ENCODE measurements at places on chromosomes 2 and 18. TPM values are rescaled to one million over a fixed set of nuclear protein-coding genes. Genes with fewer than 3 reads are reported as not detected.

DNA sequence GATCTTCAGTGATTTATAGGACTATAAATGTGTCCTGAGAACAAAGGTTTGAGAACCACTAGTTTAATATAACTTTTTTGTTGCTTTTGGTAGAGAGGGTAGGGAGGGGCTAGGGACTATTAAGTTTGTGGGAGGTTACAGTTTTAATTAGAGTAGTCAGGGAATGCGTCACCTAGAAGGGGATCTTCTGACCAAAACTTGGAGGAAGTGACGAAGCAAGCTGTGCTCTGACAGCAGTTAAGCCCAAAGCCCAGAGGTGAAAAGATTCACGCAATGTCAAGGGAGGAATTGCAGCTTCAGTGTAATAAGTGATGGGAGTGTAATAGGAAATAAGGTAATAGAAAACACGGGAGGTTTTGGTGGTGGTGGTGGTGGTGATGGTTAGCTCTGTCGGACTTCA is 8.1 kb downstream of the TDRD15 start:
- H3K27ac ChIP-seq = no peak overlapping the region
- H3K36me3 ChIP-seq = no peaks in the 10 kb centered on the region
- no peaks in the 10 kb centered on the region for H3K27me3 ChIP-seq
- no peaks in the 10 kb centered on the region for H3K4me1 ChIP-seq

- no peaks in the 10 kb centered on the region for H3K27me3 ChIP-seq
- H3K27ac ChIP-seq = no peak overlapping the region
- H3K4me3 ChIP-seq = no peak overlapping the region
These were observed 1.7 kb downstream of the CYP20A1 start for GRCh38 chr2:203240491-203240890.

GRCh38 chr2:99812426-99812825 is 322.6 kb upstream of the REV1 start:
- no peaks in the 10 kb centered on the region for H3K36me3 ChIP-seq
- no peak for DNase-seq
- H3K27me3 ChIP-seq = no peaks in the 10 kb centered on the region
- no peak overlapping the region for H3K4me3 ChIP-seq

KLHL14 gene
- total RNA-seq = 27.1 TPM

GPR17 gene
- not detected for total RNA-seq

DNA sequence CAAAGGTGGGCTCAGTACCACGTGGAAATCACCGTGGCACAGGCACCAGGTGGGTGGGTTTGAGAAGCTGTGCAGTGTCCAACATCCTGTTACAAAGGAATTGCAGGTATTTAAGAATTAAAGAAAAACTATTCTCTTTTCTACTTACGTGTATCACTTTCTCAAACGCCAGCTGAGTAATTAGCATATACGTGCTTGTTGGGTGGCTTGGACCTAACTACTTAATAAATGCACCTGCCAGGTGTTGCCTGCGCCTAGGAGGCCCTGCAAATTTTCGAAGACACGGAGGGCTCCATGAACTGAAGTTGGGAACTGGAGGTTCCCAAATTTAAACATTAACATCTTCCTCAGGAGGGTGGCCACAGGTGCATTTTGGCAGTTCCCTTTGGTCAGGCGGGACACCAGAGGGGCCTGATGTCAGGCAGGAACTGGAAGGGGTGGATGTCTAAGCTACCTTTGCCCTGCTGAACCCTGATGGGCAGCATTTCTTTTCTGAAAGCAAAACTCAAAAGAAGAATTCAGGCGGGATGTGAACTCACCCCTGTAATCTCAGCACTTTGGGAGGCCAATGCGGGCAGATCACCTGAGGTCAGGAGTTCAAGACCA is 84.8 kb downstream of the HS6ST1 start:
- no peaks in the 10 kb centered on the region for H3K36me3 ChIP-seq
- H3K4me3 ChIP-seq = no peak overlapping the region
- DNase-seq = no peak
- H3K4me1 ChIP-seq = peaks cover 9% of the 10 kb centered on the region

- DNase-seq = no peak
- no peak overlapping the region for H3K27ac ChIP-seq
- H3K4me3 ChIP-seq = no peak overlapping the region
- H3K36me3 ChIP-seq = no peaks in the 10 kb centered on the region
These were observed 507.0 kb upstream of the CHAC2 start for GRCh38 chr2:53260568-53260967.

DNA sequence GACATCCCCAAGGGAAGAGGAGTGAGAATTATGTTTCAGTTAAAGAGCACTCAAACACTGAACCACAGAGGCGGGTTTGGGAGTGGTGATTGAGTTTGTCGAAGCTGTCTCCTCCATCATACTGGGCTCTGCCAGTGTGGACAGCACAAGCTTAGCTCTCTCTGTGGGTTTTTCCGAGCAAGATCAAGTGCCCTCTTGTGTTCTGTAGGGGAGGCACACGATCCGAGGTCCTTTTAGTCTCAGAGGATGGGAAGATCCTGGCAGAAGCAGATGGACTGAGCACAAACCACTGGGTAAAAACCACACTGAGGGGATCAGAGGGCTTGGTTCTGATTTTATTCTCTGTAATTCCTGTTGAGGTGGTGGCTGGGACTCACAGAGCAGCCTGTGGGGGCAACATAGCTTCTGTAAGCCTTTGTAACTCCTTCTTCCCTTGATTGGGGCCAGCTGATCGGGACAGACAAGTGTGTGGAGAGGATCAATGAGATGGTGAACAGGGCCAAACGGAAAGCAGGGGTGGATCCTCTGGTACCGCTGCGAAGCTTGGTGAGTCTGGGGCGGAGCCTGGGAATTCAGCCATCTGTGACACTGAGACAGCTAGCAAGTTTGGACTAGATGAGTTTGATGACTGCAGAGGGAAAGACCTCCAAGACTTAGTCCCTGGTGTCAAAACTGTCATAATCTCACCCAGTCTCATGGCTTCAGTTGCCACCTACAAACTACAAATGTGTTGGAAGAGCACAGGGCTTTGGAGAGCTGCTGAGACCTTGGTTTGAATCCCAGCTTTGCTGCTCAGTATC is 2.0 kb downstream of the NAGK start:
- H3K4me1 ChIP-seq = peaks cover 21% of the 10 kb centered on the region
- H3K27ac ChIP-seq = no peak overlapping the region
- H3K4me3 ChIP-seq = no peak overlapping the region

NCOA1 gene
- total RNA-seq = 51.9 TPM

FSHR gene
- total RNA-seq = not detected

GRCh38 chr2:7373156-7373555 is 455.9 kb downstream of the RNF144A start:
- no peak overlapping the region for H3K4me3 ChIP-seq
- H3K27ac ChIP-seq = no peak overlapping the region
- peaks cover 4% of the 10 kb centered on the region for H3K4me1 ChIP-seq
- H3K27me3 ChIP-seq = no peaks in the 10 kb centered on the region

DNA sequence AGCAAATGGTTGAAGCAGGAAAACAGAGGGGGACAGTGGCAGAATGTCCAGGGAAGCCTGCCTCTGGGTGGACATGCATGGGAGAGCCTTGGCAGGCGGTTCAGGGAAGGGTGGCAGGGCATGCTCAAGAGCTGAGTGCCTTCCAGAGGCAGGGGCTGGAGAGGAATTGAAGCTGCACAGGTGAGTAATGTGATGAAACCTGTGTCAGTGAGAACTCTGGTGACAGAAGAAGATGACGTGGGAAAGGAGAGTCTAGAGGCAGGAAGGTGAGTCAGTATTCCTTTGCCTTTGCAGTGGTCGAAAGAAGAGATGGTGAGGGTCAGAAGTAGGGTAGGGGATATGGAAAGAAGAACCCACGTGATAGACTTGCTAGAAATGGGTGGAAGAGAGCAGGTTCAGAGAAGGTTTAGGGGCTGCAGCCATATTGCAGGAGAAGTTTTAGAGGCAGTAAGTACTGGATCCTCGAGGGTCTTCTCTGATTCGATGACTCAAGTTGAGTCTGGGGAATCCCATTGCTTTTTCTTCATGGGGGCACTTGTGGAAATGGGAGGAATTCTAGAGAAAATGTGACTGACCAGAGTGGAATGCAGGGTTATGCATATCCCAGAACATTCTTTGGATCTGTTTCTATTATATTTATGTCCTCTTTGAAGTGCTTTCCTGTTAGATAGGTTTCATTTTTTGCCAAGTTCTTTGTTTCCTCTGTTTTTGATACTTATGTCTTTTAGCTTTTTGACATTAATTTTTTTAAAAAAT is 37.4 kb downstream of the TMEM87B start:
- H3K27me3 ChIP-seq = no peaks in the 10 kb centered on the region
- H3K4me1 ChIP-seq = peaks cover 26% of the 10 kb centered on the region
- H3K27ac ChIP-seq = peak overlapping the region; percentile 77
- H3K36me3 ChIP-seq = peaks cover 13% of the 10 kb centered on the region

DNA sequence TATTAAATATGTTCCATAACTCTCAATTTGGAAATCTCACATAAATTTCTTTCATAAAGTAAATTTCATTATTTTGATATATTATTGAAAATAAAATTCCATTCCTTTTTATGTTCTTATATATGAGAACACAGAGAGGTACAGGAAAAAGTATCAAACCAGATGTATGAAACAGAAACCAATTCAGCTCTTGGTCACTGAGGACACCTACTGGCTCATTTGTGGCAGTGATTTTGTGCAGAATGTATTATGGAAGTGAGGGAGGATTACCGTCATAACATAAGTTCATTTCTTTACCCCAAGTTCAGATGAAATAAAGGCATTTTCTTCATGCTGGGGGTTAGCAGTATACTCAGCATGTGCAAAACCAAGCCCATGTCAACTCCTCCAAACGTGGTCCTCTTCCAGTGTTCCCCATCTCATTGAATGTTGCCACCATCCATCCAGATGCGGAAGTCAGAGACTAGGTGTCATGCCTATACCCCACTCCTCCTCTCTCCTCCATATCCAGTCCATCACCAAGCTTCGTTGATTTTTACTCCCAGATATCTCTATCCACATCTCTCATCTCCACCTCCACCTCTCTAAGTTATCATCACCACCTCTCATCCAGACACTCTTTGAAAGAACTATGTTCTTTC is 41.7 kb upstream of the MALL start:
- H3K27ac ChIP-seq = no peak overlapping the region
- no peaks in the 10 kb centered on the region for H3K4me1 ChIP-seq
- peak; percentile 20 for DNase-seq
- H3K4me3 ChIP-seq = no peak overlapping the region
- H3K27me3 ChIP-seq = no peaks in the 10 kb centered on the region
- no peaks in the 10 kb centered on the region for H3K36me3 ChIP-seq

- no peak for DNase-seq
- H3K36me3 ChIP-seq = no peaks in the 10 kb centered on the region
- no peak within 1 kb of the TSS for H3K27ac ChIP-seq
These were observed at the start of gene AGXT for GRCh38 chr2:240868286-240869108. TSS of gene AGXT (plus strand) at chr2:240868824. CDS start at chr2:240868866, 42 bp downstream.

GRCh38 chr2:191249156-191249813 is 4.1 kb downstream of the MYO1B start:
- H3K4me1 ChIP-seq = peaks cover 11% of the 10 kb centered on the region
- no peak overlapping the region for H3K27ac ChIP-seq

GRCh38 chr2:142734231-142734630 is 143.2 kb upstream of the KYNU start:
- no peak for DNase-seq
- no peaks in the 10 kb centered on the region for H3K4me1 ChIP-seq
- H3K27me3 ChIP-seq = no peaks in the 10 kb centered on the region

DNA sequence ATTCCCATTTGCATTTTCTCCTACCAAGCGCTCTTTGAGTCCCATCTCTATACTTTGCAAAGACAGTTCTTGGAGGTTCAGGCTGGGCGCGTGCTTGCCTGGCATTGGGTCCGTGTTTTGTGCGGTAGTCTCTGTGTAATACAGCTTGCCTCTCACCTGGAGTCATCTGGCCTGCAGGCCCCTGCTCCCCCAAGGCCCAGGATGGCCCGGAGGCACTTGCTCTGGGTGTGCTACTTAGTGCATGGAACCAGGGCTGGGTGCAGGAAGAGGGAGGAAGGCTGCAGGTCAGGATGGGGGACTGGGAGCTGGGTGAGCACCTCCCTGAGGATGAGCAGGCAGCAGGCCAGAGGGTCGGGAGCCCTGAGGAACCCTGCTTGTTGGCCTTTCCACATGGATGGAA is 220.9 kb downstream of the LDLRAD4 start:
- no peak overlapping the region for H3K27ac ChIP-seq
- no peaks in the 10 kb centered on the region for H3K27me3 ChIP-seq
- peaks cover 9% of the 10 kb centered on the region for H3K4me1 ChIP-seq
- no peak overlapping the region for H3K4me3 ChIP-seq
- H3K36me3 ChIP-seq = no peaks in the 10 kb centered on the region

RASGRP3 gene
- total RNA-seq = 31.2 TPM
